ENCODE measurements at places on chromosomes 1 and 21.
A peak's percentile ranks its signal among the peaks of the same experiment; 100 is the strongest.

DNA sequence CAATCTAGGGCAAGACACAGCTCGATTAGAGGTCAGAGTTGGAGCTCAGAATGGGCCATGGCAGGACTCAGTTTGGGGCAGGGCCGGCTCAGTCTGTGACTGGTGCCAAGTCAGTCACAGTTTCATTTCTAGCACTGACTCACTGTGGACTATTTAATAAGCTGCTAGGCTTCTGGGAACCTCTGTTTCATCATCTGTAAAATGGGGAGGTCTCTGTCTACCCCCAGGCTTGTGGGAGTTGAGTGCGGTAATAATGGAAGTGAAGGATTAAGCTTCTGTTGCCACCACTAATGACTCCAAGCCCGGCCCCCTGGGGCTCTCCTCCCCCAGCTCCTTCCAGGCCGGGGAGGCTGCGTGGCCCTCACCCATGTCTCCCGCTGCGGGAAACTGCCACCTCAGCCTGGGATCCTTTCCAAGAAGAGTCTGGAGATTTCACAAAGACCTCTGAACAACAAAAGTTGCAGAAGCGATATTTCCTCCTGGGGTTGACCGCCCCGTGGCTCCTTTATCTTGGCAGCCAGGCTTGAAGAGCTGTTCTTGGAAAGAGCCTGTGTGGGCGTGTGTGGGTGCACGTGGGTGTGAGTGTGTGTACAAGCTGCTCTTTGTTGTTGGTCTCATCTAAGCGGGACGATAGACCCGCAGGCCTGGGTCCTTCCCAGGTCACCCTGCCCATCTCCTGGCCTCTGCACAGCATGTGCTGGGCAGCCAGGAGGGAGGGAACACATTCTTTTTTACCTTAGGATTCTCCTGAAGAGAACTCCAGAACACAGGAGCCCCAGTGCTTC, 29.1 kb downstream of the KNCN start:
- DNase-seq = peak; percentile 64

DNA sequence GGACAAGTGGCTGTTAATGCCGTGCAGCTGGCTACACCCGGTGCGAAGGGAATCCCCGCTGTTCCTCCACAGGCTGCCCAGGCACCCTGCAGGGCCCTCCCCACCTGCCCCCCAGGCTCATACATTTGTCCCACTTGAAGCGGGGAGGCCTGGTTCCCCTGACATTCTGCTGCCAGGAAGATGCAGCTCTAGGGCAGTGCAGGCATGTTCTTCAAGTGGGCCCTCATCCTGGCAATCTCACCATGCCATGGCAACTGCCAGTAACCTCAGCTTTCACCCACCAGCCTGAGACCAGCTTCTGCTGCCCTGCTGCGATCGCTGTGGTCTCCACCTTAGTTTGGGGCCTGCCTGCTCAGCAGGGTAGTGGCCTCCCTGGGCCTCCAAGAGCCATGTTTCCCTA, 151.9 kb upstream of the COL6A1 start:
- DNase-seq = no peak

GRCh38 chr1:112247961-112248360, 148.1 kb upstream of the CTTNBP2NL start:
- DNase-seq = no peak

GRCh38 chr1:182217967-182218366, 156.5 kb upstream of the ZNF648 start:
- DNase-seq = no peak

DNA sequence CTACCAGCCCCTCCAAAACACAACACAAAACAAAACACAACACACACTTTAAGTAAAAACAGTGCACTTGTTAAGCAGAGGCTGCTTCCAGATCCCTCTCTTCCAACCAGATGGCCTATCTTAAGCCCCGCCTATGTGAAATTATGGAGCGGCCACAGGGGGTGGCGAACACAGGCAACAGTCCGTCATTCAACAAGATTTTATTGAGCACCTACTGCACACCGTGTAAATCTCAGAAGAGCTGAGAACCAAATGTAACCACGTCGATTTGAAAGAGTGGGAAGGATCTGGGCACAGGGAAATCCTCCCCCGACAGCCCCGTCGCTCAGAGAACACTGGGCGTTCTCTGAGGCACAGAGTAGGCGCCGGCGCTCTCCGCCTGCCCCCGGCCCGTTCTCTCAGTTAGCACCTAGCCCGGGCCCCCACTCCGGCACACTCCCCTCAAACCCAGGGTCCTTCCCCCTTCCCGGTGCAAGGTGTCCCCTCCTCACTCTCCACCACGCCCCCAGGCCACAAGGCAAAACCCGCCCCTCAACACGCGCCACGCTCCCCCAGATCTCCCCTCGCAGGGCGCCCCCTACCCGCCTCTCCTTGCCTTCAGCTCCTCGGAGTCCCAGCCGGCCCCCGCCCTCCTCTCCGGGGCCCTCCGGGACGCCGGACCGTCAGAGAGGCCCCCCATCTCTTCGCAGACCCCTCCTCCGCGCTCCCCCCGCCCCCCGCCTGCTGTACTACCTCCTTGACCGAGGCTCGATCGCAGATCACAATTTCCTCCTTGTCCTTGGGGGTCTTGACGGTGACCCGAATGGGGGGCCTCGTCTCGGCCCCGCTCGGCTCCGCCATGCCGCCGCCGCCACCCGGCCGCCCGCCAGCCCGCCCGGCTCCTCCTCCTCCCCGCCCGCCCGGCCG, 483 bp downstream of the UBQLN4 start:
- DNase-seq = peak; percentile 72

GRCh38 chr1:213186168-213186567, 135.1 kb downstream of the RPS6KC1 start:
- no peak for DNase-seq

DNA sequence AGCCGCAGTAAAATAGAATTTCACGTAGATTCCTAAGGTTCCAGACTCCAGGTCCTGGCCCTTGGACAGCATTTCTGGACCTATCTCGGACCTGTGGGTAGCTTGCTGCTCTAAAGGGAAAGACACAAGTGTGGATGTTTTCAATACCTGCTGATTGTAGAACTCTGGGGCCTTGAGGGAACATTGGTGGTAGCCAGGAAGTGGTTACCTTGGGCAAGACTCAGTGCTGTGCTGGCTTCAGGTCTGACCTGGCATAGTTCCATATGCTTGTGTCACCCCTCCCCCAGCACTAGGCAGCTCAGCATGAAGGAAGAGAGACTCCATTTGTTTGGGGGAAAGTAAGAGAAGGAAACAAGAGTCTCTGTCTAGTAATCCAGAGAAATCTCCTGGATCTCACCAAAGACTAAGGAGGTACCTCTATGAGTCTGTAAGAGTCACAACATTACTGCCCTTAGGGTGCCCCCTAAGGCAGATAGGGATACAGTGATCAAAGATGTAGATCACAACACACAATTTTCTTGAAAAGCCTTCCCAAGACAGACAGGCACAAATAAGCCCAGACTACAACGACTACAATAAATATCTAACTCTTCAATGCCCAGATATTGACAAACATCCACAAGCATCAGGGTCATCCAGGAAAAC, 398.8 kb downstream of the TGFB2 start:
- DNase-seq = no peak

Measured in SK-MEL-5 (cell line).